NCI-H187 treated with DMSO at 0.1 percent for 48 hours (cell line): ENCODE measurements at places on chromosomes 5 and 9.

DNA sequence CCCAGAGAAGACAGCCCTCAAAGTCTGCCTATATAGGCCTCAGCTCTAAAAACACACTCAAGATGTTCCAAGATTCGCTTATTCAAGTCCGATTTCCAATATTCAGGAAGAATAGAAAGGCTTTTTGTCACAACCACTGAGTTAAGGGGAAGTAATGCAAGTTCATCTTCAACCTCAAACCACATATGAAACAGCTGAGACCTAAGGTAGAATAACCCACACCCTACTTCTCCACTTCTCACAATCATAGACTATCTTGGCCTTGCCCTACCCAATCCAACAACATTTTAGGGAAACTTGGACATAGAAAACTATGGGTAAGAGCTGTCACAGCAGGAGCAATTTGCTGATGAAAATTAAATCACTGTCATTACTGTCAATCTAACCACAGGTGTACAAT, 152.0 kb upstream of the LRRTM2 start:
- no peak for DNase-seq

- no peak for DNase-seq
These were observed 181.6 kb downstream of the TRIM36 start for GRCh38 chr5:114988096-114988495.

DNA sequence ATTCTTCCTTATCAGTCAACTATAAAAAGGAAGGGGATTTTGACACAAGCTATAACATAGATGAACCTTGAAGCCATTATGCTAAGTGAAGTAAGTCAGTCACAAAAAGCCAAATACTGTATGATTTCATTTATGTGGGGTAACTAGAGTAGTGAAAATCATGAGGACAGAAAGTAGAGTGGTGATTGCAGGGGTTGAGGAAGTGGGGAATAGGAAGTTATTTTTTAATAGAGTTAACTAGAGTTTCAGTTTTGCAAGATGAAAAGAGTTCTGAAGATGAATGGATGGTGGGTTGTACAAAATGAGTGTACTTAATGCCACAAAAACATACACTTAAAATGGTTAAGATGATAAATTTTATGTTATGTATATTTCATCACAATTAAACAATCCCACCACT, 65.4 kb upstream of the FAM174A start:
- DNase-seq: no peak

DNA sequence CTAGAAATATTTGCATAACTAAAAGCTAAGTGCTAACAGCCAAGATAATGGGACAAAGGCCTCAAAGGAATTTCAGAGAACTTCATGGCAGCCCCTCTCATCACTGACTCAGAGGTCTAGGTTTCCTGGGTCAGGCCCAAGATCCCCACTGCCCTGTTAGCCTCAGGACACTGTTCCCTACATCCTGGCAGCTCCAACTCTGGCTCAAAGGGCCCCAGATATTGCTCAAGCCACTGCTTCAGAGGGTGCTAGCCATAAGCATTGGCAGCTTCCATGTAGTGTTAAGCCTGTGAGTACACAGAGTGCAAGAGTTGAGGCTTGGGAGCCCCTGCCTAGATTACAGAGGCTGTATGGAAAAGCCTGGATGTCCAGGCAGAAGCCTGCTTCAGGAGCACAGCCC, 998.1 kb downstream of the TLE1 start:
- no peak for DNase-seq

GRCh38 chr9:98084396-98084795, 27.9 kb downstream of the NANS start:
- DNase-seq: no peak

DNA sequence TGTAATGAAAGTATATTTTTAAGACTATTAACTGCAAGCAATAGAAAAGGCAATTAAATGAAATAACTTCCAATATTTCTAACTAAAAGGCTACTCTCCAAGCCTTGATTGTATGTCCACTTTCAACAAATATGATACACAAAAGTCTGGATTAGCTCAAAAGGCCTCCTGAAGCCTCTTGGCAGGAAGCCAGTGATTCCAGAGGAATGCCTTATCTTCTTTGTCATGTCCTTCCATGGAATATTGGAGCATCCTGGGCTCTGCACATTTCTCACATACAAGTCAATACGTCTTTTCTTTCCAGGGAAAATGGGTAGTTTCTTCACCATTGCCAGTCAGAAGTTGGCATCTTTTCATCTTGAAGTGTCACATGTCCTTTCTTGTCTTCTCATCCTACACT, 357.8 kb downstream of the KDM4C start:
- no peak for DNase-seq

DNA sequence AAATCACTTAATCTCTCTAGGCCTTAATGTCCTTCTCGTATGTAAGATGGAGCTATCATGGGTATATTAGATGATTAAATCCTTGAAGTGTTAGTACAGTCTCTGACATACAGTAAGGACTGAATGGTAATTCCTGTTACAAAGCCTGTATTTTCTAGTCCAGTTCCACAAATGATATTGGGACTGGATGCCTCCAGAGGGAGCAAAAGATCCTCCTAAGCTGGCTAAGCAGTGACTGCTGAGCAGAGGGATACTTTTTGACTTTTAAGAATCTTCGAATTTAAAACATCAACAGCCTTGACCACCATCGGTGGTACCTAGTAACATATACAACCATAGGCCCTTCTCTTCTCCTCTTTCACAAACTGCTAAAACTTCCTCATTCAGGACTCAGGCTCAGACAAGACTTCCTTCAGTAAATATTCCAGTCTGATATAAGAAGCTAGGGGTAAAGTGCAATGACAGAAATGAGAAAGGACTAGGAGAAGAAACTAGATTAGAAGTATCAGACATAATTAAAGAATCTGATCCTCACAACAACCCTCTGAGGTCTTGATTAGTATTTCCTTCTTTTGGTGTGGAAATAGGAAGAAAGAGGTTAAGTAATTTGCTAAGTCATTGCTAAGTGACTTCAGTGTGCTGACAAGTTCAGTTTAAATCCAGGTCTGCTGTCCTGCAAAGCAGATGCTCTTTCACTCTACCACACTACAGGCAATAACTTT, 13.9 kb downstream of the PTAR1 start:
- DNase-seq: no peak

- no peak for DNase-seq
These were observed 8.8 kb downstream of the FGF18 start for GRCh38 chr5:171428168-171428696.

DNA sequence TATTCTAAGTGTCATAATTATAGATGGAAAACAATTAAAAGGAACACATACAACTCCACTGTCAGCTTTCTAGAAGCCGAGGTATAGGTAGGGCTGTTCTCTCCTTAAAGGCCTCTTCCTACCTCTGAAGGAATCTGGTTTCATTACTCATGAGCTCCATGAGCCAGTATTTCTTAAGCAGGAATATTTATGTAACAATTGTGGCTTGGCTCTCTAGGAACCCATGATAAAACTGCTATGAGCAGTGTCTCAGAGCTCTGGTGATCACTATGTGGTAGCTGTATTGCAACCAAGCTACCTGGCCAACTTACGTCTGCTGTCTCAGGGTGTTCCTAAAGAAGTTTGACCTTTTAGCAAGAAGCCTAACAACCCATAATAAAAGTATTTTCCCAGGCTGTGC, 157.7 kb downstream of the CEP120 start:
- no peak for DNase-seq

- DNase-seq: no peak
These were observed 240.5 kb downstream of the CWC27 start for GRCh38 chr5:65009207-65009606.

DNA sequence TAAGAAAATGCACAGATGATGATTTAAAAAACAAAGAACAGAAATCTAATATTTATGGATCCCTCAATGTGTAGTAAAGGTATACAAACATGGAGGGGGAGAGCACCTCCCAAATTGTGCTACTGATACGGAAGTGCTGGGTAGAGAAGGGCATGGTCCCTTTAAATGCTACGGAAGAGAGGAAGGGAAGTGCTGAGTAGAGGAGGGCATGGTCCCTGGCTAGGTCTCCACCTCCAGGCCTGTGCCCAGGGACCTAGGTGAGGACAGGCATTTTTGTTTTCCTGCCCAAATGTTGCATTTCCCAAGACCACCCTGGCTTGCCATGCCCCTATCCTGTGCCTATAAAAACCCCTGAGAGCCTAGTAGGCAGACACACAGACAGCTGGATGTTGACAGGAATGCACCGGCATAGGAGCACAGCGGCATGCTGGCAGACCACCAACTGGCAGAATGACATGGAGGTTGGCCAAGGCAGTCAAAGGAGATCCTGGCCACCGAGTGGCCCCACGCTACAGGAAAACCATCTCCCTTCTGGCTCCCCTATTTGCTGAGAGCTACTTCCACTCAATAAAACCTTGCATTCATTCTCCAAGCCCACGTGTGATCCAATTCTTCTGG, 62.1 kb upstream of the SPDL1 start:
- no peak for DNase-seq

DNA sequence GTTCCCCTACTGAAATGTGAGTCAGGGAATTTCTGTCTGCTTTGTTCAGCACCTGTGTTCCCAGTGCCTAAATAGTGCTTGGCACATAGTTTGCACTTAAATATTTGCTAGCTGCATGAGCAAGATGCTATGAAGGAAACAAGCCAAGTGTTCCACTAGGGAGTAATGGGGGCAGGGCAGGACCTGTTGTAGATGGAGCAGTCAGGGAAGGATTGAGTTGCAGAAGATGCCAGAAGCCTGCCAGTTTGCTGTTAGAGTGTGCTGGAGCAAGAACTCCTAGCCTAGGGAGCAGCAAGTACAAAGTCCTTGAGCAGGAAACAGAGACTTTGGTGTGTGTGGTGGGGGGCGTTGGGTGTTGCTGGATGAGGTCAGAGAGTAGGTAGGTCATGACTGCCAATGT, 87.5 kb downstream of the DAB2IP start:
- no peak for DNase-seq

DNA sequence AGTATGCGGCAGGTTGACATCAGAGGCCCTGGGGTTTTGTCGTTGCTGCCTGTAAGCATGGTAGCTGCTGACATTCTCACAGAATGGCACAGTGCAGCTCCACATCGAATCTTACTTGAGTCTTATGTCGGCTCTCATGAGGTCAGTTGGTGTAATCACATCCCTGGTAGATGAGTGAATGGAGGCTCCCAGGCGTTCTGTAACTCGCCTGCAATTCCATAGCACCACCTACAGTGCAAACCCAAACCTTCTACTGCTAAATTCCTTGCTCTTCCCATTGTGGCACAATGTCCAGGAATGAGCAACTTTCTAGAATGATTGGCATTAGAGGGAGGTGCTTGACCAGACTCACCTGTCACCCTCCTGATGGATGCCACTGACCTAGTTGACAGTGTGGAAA, 578.4 kb downstream of the CCDC171 start:
- no peak for DNase-seq
